ENCODE measurements at places on chromosomes 3 and 15.
A peak's percentile ranks its signal among the peaks of the same experiment; 100 is the strongest.

- DNase-seq, result peak; percentile 47
These were observed 36.6 kb downstream of the UACA start for GRCh38 chr15:70726753-70727152.

DNA sequence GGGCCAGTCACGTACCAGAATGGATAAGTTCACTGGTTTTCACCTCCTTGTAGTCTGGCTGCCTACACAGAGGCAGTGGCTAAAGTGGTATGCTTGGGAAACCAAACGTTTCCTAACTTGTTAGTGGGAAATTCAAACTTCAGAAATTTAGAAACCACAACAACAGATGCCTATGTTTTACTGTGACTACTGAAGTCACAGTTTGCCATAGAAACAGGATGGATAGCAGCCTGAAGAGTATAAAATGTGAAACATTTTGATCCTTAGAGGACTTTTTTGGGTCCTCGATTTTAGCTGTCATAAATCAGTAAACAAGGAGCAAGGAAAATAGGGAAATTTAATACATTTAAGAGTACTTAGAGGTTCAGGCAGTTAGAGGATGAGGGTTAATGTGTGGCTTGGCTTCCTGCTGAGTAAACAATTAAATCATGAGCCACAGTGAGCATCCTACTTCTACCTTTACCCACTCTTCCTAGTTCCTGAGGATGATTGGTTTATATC lies 48.6 kb downstream of the CMSS1 start:
- peak; percentile 79 for DNase-seq

GRCh38 chr15:66572146-66572545 lies 6.3 kb upstream of the LCTL start:
- DNase-seq, result no peak

DNA sequence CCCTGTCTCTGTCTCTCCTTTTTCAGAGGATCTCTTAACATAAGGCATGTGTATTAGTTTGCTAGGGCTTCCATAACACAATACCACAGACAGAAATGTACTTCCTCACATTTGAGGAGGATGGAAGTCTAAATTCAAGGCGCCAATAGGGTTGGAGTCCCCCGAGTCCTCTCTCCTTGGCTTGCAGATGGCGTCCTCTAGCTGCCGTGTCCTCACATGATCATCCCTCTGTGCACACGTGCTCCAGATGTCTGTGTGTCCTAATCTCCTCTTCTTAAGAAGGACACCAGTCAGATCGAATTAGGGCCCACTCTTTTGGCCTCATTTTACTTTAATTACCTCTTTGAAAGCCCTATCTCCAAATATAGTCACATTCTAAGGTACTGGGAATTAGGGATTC lies 23.0 kb upstream of the BFSP2 start:
- peak; percentile 3 for DNase-seq

DNA sequence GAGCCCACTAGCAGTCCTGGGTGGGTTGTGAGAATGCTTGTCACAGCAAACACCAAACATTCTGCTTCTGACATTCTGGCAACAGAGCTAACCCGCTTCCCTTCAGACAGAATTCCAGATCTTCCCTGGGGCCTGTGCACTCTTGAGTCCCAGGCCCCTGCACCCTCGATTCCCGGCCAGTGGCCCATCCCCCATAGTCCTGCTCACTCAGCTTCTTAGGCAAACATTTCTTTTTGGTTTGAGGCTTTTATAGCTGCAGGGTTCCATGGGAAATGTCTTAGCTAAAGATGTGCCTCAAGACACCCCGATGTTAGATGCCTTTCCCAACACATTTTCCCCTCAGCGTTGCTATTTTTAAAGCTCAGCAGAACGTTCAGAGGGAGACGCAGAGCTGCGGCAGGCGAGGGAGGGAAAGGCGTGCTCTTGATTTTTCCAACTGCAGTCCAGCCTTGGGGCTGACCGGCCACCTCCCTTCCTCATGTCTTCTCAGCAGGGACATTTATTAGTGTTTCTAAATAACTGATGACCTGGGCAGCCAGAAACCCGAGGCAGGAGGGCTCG lies 35.2 kb downstream of the ABTB1 start:
- no peak for DNase-seq

DNA sequence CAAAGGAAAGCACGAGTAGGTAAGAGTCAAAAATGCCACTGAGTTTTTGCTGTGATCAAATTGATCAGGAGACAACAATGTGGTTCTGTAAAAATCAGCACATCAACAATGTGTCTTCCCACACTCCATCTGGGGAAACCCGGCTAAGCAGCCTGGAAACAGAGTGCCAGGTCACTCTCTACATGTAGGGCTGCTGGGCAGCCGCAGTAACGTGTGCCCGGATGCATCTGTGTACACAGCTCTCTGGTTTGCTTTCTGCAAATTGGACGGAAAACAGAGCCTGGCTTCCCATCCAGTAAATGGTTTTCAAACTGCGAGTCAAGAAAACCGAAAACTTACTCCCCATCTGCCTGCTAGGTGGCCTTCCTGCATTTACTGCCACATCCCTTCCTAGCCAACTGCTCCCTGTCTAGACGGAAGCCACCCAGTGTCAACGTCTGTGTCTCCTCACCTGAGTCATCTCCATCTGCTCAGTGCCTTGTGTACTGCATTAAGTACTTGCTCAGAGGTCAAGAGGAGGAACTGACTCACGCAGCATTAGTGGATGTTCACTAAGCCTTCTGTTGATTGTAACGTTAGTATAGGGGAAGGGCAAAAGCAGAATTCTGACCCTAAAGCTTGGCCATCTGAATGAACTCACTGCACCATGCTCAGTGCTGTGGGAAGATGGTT lies 124.1 kb downstream of the TJP1 start:
- peak; percentile 60 for DNase-seq

- DNase-seq, result peak; percentile 83
These were observed 227.8 kb upstream of the CTNNB1 start for GRCh38 chr3:40971191-40972168.

GRCh38 chr15:100291106-100291505 lies 50.7 kb downstream of the ADAMTS17 start:
- DNase-seq, result peak; percentile 26

GRCh38 chr3:145959457-145960088 lies 201.4 kb downstream of the PLOD2 start:
- DNase-seq, result peak; percentile 45

- peak; percentile 84 for DNase-seq
These were observed 61.6 kb upstream of the TGFBR2 start for GRCh38 chr3:30544812-30545211.

DNA sequence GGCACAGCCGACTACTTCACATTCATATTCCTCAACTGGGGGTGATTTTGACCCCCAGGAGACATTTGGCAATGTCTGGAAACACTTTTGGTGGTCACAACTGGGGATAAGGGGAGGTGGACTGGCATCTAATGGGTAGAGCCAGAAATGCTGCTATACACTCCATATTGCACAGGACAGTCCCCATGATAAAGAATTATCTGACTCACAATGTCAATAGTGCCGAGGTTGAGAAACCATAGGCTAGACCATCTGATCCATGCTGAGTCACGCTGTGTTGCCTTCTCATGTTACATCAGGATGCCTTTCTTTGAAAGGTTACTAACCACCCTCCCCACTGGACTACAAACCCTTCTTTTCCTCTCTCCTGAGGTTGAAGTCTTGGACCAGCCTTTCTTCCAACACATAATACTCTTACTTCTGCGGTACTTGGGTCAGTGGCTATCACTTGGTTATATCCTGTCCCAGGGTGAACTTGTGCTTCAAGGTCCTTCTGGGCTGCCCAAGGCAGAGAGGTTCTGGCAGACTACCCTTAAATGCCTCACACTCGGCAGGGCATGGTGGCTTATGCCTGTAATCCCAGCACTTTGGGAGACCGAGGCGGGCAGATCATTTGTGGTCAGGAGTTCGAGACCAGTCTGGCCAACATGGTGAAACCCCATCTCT lies 68.8 kb downstream of the CTNNB1 start:
- peak; percentile 97 for DNase-seq

DNA sequence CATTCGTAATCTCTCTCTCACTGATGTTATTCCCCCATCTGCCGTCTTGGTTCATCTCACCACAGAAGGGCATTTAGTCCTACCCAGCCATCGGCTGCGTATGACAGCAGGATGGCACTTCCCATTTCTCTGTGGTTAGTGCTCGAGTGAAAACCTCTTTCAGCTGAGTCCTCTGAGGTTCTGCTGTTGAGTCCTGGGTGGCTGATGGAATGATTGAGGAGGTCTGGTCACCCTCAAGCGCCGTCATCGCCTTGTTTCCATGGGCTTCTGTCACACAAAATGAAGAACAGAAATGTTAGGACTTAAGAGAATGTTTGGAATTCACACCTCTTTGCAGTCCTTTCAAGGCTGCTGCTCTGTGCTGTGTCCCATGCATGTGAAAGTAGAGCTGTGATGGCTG lies 9.4 kb upstream of the SACM1L start:
- no peak for DNase-seq

- DNase-seq, result no peak
These were observed 32.3 kb downstream of the ATP13A5 start for GRCh38 chr3:193346259-193346658.

GRCh38 chr3:114151091-114151490 lies 27.8 kb downstream of the DRD3 start:
- no peak for DNase-seq

GRCh38 chr3:30577788-30578187 lies 28.6 kb upstream of the TGFBR2 start:
- peak; percentile 13 for DNase-seq

GRCh38 chr15:68431792-68432401 lies at the start of gene ITGA11:
Gene ITGA11 (minus strand): TSS chr15:68432163. CDS start chr15:68432066, 97 bp downstream.
- DNase-seq, result peak; percentile 79

- DNase-seq, result no peak
These were observed 495.9 kb upstream of the PROK2 start for GRCh38 chr3:72280876-72281275.

DNA sequence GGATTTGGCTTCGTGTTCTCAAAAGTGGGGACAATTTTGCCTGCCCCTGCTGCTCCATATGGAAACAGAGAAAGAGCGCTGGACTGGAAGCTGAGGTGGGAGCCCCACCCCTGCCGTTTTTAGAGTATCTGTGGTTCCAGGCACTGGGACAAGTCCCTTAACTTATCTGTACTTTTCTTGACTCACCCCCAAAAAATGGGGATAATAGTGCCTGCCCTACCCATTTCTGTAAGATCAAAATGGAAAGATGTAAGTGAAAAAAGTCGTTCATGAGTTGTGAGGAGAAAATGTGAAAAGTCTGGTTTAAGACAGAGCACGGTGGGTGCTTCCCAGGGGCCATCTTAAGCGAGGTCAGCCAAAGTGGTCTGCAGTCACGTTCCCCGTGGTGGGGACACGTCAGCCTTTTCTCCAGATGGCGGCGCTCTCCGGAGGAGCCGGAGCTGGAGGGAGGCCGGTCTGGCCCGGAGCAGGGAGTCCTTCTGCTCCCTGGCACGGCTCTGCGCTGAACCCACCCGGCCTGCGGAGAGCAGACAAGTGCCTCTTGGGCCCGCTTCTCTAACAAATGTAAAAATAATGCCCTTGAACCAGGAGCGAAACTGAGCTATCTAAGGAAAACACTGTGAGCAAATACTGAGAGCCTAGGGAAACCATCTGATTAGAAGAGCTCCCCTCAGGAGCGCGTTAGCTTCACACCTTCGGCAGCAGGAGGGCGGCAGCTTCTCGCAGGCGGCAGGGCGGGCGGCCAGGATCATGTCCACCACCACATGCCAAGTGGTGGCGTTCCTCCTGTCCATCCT lies at the start of gene CLDN18:
Gene CLDN18, plus strand, starts transcription at position 690 of the 797 bp plus-strand sequence. Its CDS starts 61 bp downstream, at position 751.
- DNase-seq, result peak; percentile 4

- DNase-seq, result peak; percentile 29
These were observed at the start of gene SLCO2A1 for GRCh38 chr3:134029734-134030378. Gene SLCO2A1 (minus strand): TSS chr3:134029925. CDS start chr3:134029802, 123 bp downstream.

- peak; percentile 27 for DNase-seq
These were observed 1.1 kb downstream of the HHATL start for GRCh38 chr3:42701371-42702065.

DNA sequence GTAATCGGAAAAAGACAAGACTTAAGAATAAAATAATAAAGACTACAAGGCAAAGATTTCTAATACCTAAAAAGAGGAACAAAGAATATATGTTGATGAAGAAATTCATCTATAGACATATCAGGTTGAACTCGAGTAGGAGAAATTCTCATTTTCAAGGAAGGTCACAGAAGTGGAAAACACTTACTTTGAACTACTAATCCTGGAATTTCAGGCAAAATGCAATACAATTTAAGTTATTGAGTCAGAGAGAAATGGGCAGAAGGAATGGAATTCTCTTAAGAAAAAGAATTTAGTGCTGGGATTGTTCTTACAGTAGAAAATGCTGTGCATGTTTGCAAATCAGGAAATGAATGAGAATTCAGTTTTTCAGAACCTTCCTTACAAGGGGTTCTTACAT lies 135.9 kb upstream of the TGFBR2 start:
- DNase-seq, result peak; percentile 62

DNA sequence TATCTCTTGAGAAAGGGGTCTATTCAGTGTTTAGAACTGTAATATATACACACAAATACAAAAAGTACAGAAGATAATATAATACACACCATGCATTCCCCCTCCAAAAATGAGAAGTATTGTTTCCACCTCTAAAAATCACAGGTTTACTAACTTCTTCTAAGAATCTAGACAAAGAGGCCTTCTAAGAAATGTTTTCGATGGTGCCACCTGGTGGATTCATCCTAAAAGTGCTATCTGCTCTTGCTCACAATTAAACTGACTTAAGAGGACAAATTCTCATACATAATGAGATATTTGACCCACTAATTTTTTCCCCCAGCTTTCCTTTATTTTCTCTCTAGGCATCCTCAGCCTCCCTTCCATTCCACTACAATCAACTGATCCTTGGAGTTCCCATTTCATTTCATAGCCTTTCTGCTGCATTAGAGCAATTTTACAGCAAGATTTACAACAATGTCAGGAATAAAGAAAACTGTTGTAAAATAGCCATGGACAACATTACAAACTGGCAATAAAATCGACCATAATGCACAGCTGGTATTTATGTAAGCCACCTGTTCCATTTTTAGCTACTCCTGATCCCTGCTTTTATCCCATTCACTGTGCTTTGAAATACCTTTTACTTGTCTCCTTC lies 124.6 kb downstream of the ARRDC4 start:
- DNase-seq, result peak; percentile 60

DNA sequence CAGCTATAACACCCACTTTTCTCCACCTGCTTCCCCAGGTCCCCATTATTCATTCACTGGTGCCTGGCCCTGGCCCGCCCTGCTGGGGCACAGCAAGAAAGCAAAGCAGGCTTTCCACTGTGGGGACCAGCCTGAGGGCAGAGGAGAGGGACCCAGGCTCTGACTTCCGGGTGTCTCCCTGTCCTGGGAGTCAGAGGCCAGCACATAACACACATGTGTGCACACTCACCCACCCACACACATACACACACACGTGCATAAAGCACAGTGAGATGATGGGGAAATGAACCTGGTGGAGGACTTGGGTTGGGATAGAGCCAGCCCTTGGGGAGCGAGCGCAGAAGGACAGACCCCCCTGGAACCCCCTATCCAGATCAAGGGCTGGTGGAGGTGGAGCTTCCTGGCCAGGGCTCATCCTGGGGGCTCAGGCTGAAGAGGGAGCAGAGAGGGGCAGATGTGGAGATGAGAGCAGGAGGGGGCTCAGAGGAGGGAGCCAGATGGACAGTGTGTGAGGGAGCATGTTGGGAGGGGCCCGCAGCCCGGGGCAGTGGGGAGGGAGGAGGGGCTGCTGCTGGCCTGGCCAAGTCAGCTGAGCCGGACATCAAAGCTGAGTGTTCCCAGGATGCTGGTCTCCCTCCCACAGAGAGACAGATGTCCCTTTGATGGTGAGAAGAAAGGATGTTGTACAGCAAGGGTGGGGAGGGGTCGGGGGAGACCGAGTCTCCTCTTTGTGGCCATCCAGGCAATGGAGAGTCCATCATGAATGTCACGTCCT lies 78.2 kb downstream of the LINGO1 start:
- DNase-seq, result no peak
